B cell (primary cell): ENCODE measurements at places on chromosomes 2 and 18. TPM values are rescaled to one million over a fixed set of nuclear protein-coding genes. Genes with fewer than 3 reads are reported as not detected.

DNA sequence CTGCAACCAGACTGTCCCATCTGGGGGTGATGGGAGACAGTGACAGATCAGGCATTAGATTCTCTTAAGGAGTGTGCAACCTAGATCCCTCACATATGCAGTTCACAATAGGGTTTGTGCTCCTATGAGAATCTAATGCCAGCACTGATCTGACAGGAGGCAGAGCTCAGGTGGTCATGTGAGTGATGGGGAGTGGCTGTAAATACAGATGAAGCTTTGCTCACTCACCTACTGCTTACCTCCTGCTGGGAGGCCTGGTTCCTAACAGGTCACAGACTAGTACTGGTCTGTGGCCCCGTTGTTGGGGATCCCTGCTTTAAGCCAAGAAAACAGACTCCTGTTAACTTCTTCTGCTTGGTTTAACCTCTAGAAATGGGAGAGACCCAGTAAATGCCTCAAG is 3.2 kb downstream of the CYP27A1 start:
- no peaks in the 10 kb centered on the region for H3K36me3 ChIP-seq
- no peak for DNase-seq
- H3K4me1 ChIP-seq: peaks cover 11% of the 10 kb centered on the region
- H3K4me3 ChIP-seq: no peak overlapping the region
- peaks cover 19% of the 10 kb centered on the region for H3K27me3 ChIP-seq

- no peaks in the 10 kb centered on the region for H3K36me3 ChIP-seq
- H3K4me3 ChIP-seq: no peak overlapping the region
- no peaks in the 10 kb centered on the region for H3K27me3 ChIP-seq
- no peaks in the 10 kb centered on the region for H3K4me1 ChIP-seq
- DNase-seq: no peak
Observed at GRCh38 chr2:176820371-176820932, 392.1 kb upstream of the HNRNPA3 start.

GRCh38 chr2:172635548-172635947 is 79.7 kb downstream of the PDK1 start:
- H3K27me3 ChIP-seq: no peaks in the 10 kb centered on the region
- no peak for DNase-seq
- no peaks in the 10 kb centered on the region for H3K4me1 ChIP-seq
- H3K4me3 ChIP-seq: no peak overlapping the region
- no peak overlapping the region for H3K27ac ChIP-seq

DNA sequence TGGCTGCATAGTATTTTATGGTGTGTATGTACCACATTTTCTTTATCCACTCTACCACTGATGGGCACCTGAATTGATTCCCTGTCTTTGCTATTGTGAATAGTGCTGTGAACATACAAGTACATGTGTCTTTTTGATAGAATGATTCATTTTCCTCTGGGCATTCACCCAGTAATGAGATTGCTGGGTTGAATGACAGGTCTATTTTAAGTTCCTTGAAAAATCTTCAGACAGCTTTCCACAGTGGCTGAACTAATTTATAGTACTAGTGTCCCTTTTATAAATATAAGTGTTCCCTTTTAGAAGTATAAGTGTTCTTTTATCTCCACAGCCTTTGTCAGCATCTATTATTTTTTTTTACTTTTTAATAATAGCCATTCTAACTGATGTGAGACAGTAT is 303.9 kb upstream of the EPHA4 start:
- no peak overlapping the region for H3K27ac ChIP-seq
- no peak for DNase-seq
- H3K36me3 ChIP-seq: no peaks in the 10 kb centered on the region
- no peaks in the 10 kb centered on the region for H3K4me1 ChIP-seq
- H3K27me3 ChIP-seq: no peaks in the 10 kb centered on the region
- no peak overlapping the region for H3K4me3 ChIP-seq

RESP18 gene
- not detected in 2 replicates for total RNA-seq

MC4R gene
- total RNA-seq: not detected in 2 replicates

SCTR gene
- total RNA-seq: not detected in 2 replicates

C2orf66 gene
- total RNA-seq: not detected in 2 replicates
